ENCODE measurements at places on chromosomes 5 and 9.

- DNase-seq = peak; percentile 40
Observed at GRCh38 chr9:109652112-109652511, 127.9 kb upstream of the PALM2AKAP2 start.

DNA sequence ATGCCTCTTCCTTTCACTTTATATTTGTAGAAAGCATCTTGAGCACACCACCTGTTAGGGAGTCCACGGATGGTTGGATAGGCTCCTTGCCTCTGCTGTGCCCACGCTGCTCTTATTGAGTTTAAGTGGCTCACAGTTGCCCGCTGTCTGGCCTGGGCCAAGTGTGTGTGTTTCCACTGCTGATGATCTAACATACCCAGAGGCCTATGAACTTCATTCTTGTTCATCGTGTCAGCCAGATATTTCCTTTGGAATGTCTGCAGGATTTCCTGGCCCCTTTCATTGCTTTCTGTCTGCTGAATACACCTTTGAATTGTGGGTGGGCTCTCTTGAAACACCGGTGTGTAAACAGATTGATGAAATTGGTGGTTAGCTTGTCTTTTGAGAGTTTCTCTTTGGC is 46.6 kb downstream of the MVB12B start:
- peak; percentile 68 for DNase-seq

DNA sequence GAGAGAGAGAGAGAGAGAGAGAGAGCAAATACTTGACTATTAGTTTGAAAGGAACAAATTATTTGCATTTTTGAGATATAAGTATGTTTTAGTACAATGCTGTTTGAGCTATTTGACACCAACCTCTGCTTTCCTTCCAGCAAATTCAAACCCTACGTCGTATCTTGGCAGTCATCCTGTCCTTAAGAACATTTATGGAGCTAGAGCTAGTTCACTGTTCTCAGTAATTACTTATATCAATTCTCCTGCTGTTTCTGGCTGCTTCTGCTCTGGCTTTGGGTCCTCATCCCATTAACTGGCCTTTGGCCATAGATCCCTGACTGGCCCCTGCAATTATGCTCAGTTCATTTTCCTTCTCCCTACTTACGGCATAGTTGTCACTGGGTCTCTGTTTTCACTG is 19.9 kb upstream of the ERAP2 start:
- no peak for DNase-seq

DNA sequence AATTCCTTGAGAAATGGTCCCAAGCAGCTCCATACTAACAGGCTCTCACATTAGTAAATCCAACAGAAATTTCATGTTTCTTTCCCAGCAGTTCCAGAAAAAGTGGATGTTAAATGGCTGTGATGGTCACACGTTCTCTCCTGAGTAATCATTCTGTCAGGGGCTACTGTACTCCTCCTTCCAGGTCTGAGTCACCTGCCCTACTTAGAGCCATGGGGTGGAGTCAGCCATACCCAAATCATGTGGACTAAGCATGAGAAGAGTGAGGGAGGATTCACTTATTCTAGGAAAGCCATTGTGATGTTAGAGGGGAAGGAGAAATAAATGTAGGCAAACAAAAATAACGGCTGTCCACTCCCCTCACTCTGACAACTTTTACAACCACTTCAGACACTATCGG is 547.2 kb downstream of the CSNK1G3 start:
- DNase-seq = peak; percentile 18

DNA sequence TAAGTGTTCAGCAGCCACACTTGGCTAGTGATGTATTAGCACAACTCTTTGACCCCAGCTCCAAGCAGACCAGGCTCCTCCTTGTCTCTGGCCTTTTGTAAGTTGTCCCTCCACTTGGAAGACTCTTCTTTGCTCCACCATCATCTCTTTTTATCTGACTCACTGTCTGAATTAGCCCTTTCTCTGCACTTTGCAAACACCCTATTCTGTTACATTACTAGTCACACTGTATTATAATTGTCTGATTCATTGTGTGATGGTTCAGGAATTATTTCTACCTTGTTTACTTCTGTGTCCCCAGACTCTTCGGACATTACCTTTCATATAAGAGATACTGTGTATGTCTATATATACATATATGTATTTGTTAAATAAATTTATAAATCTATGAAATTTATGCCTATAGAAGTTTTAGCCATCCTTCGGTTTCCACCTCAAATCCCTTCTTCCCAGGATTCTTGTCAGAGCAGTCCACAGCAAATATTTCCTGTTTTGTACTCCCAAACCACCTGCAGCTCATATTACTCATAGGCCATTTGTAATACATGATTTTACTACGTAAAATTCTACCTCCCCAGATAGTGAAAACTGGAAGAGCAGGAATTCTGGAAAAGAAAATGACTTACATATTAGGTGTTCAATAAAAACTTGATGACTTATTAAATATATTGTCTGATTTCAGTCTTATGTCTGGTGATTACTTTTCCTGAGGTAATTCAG is 69.0 kb downstream of the MTAP start:
- DNase-seq = peak; percentile 42

DNA sequence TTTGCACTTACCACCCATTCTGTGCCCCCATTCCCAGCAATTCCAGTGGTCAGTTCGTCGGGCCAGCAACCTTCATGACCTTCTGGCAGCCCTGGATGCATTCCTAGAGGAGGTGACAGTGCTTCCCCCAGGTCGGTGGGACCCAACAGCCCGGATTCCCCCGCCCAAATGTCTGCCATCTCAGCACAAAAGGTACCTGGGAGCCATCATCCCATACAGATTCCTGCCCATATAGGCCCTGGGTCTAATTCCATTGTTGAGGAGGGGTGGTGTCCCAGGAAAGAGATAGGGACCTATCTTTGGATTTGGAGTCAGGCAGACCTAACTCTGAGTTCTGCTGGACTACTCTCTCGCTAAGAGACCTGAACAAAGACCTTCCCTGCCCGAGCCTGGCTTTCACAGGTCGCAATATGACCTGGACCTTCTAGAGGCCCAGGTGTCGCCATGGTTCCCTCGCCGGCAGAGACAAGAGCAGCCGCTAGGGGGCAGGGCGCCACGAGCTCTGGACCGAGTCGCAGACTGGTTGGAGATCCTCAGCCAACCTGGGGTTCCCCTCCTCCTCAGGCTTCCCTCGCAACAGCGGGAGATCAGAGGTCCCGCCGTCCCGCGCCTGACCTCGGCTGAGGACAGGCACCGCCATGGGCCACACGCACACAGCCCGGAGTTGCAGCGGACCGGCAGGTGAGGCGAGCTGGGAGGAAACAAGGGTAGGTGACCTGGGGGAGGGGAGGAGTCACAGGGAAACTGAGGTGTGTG is 3.1 kb downstream of the SLC4A9 start:
- DNase-seq = peak; percentile 53

Measured in NCI-H226 (cell line).